Activated T-helper 9 cell treated with anti-CD3 and anti-CD28 coated beads, Interleukin-2, amount 50 U/mL, for 16 hours (primary cell): ENCODE measurements at places on chromosomes 5 and 9.

DNA sequence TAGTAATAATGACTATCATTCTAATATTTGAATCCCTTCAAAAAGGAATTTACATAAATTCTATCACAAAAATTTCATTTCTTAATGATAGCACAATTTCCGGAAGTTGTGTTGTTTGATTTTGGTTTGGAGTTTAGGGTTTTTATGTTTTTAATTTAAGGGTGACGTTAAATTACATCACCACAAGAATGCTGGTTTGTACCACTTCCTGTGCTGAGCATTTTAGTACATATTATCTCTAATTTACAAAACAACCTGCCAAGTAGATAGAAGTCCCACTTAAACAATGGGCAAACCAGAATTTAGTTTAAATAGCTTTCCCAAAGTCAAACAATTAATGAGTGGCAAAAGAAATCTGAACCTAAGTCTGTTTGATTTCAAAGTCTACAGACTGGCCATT, 63.4 kb downstream of the DENND1A start:
- no peak for DNase-seq

DNA sequence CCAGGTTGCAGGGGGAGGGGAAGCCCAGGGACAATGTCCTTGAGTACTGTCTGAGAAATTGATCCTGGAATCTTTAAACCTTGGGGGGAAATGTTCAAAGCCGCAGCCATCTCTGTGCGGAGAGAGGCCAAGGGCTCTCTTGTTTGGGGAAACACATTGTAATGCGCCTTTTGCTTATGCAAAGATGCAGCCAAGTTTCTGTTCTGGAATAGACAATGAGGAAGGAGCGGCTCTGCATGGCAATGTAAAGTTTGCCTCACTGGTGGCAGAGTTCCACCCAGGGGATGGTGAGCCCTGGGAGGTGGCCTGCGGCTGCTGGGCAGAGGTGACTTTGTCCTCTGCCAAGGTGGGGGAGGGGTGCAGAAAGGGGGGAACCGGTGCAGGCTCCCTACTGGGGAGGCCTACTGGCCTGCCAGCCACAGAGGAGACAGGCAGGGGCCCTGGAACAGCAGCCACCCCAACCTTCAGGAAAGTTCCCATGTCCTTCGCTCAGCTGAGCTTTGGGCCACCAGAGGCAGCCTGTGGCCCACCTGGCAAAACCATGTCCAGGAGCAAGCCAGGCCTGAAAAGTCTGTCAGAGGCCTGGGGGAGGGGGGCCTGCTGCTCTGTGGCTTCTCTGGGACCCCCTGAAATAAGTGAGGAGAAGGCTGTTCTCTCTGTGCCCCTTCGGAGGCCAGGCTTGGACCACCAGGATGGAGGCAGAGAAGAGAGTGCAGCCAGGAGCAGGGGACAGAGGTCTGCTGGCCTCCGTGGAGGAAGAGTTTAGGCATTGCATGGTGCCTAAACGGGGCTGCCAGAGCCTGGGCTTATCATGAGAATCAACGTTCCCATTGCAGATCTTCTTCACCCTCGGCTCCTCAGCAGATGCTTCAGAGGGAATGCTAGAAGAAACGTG, 127.8 kb downstream of the ZNF354C start:
- DNase-seq = no peak

DNA sequence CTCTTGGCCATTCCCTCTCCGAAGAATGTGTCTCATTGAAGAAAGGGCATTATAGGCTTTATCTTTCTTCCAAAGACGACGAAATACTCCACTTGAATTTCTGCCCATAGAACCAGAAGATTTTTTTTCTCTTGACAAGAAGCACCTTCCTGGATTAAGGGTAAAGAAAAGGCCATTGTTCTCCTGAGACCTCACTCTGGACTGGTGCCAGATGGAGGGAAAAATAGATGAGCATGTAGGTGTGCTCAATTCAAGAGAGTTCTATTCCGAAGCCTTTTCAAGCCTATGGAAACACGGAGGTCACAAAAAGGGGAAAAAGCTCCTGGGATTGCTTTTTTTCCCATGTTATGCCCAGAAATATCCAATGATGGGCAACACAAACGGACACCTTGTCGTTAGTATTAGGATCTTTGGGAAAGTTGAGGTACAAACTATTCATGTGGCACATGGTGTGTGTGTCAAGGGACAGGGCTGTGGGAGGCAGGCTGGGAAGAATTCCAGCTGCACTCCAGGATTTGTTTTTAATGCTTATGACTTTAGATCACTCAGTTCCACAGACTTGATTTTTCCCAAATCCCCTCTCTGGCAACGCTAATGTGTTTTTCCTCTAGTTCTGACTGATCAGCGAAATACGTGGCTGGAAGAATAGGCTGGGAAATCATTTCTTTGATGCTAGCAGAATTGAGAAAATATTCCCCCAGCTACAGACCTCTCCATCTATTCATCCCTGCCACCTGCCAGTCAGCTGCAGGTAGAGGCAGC, 89.9 kb downstream of the SIL1 start:
- DNase-seq = no peak

DNA sequence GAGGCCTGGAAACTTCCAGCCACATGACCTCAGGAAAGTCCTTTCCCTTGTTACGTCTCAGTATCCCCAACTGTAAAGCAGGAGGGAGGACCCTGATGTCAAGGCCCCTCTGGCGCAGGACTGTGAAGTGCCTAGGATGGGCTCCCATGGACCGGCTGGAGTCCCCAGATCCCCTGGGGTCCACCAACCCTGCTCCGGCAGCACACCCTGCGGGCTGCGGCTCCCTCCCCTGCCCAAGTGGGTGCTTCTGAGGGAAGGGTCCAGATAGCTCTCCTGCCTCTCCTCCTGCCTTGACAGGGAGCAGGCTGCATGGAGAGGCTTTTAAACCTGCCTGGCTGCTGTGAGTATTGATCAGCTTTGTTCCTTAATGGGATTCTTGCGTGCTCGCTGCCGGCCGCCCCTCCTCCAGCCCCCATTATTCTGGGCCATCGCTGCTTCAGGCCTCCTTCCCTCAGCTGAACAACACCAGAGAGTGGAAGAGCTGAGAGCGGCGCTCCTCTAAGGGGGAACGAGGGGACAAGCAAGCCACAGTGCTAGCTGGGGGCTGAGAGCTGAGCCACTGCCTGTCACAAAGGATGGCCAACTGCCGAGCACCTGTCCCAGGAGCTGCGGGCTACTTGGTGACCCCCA, 25.6 kb upstream of the NTNG2 start:
- no peak for DNase-seq

- DNase-seq = no peak
These were observed 24.2 kb downstream of the CLPTM1L start for GRCh38 chr5:1320436-1321344.

GRCh38 chr5:50606179-50606578, 60.3 kb upstream of the PARP8 start:
- DNase-seq = no peak

DNA sequence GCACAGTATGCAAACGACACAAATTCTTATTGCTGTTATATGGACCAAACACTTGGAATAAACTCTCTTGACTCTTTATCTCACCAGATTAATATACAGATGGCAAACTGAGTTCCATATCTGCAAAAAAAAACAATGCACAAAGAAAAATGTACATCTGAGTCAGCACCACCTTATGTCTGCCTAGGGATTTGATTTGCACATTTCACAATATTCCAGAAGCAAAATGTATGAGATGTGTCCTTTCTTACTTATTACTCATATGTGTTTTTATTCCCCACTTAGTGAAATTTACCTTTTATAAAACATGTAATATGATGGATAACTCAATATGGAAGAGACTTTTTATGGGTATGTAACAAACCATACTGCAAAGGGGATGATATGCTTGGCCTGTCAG, 236.9 kb downstream of the GLIS3 start:
- DNase-seq = no peak

DNA sequence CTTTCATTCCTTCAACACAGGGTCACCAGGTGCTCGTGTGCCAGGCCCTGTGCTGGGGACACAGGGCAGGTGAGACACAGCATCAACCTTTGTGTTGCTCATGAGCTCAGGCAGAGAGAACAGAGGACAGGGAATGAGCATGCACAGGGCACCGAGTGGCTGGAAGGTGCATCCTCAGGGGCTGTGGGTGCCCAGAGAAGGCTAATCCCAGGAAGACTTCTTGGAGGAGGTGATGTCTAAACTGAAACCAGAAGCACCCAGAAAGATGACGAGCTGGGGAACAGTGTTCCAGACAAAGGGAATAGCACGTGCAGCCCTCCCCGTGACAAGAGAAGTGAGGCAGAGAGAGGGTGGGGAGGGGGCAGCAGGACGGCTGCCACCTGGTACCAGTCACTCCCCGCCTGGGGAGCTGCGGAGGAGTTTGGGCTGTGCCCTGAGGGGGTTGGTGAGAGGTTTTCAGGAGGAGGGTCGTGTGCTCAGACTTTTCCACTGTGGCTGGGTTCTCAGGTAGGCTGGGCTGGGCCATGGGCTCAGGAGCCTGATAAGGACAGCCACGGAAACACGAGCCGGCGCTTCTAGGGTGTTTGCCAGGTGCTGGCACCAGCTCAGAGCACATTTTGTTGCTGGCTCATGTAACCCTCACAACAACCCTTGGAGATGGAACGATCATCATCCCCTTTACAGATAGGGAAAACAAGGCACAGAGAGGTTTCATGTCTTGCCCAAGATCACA, 46.0 kb downstream of the HMCN2 start:
- no peak for DNase-seq

- DNase-seq = no peak
These were observed 186.1 kb downstream of the HSD17B3 start for GRCh38 chr9:96115836-96116235.

DNA sequence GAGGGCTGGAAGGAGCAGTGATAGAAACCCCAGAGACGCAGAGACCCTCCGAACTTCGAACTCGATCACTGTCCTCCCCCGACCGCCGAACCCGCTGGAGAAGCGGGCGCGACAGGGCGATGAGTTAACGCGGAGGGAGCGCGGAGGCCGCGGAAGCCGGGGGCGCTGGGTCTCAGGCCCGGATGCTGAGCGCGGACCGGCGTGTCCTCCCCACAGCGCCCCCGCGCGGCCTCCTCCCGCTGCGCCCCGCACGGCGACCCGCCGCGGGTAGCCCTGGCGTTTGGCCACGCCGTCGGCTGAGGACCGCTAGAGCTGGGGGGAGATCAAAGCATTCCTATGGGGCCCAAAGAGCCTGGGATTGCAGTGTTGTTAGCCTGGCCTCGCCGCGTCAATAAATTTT, 7.7 kb upstream of the DMRT2 start:
- DNase-seq = no peak

- no peak for DNase-seq
These were observed 85.8 kb downstream of the FBXO38 start for GRCh38 chr5:148469501-148469935.

GRCh38 chr5:148972974-148973374, 89.9 kb downstream of the SH3TC2 start:
- DNase-seq = no peak

DNA sequence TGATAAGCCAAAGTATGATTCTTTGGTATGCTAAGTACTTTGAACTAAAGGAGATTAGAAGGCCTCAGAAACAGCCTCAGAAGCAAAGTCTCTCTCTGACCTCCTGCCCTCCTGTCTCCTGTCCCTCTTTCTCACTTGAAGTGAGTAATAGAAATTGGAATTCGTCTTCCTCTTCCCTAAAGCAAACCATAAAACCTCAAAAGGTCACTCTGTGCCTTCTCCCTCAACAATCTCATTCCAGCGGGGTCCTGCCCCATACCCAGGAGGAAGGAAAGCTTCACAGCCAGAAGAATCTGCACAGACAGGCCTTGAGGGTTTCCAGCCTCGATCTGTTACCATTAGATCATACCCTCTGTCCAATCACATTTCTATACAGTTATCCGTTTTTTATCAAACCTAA, 87.8 kb downstream of the HAPLN1 start:
- no peak for DNase-seq

DNA sequence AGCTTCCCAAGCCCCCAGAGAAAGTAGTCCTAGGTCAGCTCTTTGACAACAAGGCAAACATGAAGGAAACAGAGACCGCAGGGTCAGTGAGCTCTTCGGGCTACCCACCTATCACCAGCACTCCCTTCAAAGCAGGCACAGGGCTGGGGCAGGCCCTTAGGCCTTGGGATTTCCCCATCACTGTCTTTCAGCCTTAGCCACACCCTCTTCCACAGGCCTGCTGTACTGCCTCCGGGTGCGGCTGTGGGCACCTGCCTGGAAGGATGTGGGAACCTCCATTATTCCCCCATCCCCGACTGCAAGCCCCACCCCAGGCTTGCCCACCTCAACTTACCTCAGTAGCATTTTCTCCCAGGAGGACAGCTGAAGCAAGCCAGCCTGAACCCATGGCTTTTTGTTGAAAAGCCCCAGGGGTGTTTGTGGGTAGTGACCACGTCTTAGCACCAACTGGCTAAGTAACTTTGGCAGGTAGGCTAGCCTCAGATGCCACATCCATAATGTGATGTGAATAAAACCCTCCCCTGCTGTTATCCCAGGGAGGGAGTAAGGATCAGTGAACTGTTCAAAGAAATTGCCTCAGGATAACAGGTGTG, 100.2 kb downstream of the PIK3R1 start:
- DNase-seq = peak; percentile 26

DNA sequence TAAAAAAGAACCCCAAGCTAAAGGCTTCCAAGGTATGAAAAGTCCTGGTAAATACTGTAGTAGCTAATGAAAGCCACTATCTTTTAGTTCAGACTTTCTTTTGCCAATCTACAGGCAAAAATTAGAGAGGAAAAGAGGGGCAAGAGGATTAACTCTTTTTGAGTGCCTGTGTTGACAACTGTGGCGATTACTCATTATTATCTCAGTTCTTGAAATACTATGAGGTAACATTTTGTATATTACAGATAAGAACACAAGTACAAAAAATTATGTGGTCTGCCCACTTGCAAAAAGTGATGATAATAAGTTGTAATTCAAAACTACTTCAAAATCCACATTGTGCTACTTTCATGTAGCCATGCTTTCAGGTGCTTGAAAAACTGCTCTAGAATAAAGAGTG, 144.0 kb downstream of the DTWD2 start:
- DNase-seq = no peak

DNA sequence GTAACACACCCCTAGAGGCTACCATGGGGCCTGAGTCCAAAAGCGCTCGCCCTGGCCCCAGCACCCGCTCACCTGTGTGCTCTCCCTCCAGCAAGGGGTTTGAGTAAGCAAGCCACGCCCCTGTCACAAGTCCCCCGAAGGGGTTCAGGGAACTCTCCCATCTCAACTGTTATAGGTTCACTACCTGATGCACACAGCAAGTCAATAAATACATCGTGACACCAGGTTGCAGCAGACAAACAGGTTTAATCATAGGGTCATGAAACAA, 8.4 kb upstream of the CREBRF start:
- DNase-seq = no peak

GRCh38 chr5:179731791-179732411, 721 bp upstream of the MAML1 start:
- no peak for DNase-seq

DNA sequence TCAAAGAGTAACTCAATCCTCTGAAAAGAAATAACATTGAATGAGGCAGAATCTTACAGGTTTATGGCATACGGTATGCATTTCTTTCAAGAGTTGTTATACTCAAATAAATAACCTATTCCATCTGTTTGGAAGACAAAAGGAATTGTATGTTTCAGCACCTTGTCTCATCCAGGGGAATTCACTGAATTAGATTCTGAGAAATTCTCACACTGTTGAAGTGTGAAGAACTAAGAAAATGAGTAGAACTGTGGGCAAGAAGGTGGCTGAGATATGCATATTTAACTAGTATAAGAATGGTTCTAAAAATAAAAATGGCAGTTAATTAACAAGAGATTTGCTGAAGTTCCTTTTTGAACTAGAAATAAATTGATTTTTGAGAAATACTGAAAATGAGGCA, 279.3 kb upstream of the DAP start:
- DNase-seq = no peak
